ENCODE measurements at places on chromosomes 6 and 20.
A peak's percentile ranks its signal among the peaks of the same experiment; 100 is the strongest.

DNA sequence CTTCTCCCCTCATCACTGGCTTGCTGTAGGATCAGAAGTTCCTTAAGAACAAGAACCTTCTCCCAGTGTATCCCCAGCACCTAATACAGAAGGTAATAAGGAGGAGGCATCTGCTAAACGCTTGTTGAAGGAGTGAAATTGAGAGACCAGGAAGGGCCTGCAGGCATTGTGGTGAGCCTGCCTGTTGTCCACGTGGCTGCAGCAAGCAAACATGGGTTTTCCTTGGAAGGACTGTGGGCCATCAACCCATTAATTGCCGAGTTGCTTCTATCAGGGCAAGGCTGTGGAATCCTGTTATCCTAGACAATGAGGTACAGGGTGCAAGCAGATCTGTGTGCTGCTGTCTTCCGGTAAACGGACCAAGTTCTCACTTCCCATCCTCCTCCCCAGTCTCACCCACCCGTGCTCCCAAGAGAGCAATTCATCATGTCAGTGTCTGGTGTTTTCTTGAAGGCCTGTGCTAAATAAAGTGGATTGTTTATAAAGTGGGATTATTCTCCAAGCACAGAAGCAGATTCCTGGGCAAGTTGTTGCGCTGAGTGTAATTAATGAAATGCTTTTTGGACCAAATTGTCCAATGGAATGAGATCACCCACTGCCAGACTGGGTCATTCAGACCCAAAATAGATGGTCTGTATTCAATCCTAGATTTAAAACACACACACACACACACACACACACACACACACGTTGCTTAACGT lies 164.6 kb upstream of the CDYL start:
- no peak for DNase-seq

- DNase-seq: no peak
Measured at GRCh38 chr6:13294499-13295069, 33.8 kb downstream of the TBC1D7 start.

DNA sequence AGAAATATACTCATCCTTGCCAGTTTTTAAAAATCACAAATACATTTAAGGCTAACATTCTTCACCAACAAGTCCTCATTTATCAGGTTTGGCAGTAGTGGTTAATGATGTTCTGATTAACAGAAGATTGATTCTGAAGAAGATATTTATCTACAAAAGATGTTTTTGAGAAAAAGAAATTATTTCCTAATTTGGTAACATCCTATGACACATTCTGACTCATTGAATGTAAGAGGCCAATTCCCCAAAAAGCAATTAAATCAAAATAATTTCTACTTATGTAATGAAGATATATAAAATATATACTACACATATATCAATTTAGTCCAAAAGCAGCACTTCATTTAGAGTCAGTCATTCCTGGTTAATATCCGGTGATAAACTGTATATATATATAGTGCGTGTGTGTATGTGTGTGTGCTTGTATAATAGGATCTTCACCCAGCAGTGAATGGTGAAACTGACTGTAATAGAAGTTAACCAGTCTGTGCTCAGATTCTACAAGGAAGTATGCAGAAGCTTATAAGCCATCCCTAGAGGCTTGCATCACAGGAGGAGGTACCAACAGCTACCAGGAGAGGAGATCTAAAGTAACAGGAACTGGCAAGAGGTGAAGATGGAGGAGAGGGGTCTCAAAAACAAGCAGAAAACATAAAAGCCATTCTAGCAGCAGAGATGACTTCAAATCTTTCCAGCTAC lies 82.9 kb upstream of the MARCKS start:
- no peak for DNase-seq

GRCh38 chr6:161435748-161436070 lies 161.8 kb upstream of the AGPAT4 start:
- DNase-seq: no peak

DNA sequence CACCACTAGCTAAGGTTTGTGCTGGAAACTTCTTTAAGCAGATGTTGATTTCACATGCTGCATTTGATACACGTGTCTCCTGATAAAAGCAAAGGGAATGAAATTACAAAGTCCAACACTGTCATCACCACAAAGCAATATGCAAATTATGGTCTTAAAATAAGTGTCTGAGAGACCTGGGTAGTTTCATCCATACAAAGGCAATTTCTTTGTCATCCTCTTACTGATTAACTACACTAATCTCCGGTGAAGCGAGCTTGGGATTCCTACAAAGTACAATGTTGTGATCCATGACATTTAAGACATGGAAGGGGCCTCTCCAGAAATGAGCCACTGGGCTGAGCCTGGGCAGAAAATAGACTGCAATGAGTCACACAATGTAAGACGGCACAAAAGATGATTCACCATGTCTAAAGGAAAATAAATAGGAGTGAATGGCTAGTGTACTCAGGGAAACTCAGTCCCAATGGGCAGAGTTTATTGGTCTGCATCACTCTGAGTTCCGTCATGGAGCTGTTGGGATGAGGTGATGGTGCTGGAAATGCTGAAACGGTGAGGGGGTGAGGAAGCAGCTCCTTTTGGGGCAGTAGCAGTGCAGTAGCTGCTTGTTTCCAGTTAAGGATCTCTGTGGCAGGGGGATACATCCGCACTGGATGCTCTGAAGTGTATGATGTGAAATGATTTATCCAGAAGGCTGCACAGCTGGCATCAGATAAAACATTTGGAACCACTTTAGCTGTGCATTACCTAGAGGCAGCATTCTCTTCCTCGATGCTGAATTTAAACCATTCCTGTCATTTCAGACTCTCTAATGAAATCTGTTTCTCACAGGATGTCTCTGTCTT lies 103.3 kb downstream of the IBTK start:
- DNase-seq: no peak

DNA sequence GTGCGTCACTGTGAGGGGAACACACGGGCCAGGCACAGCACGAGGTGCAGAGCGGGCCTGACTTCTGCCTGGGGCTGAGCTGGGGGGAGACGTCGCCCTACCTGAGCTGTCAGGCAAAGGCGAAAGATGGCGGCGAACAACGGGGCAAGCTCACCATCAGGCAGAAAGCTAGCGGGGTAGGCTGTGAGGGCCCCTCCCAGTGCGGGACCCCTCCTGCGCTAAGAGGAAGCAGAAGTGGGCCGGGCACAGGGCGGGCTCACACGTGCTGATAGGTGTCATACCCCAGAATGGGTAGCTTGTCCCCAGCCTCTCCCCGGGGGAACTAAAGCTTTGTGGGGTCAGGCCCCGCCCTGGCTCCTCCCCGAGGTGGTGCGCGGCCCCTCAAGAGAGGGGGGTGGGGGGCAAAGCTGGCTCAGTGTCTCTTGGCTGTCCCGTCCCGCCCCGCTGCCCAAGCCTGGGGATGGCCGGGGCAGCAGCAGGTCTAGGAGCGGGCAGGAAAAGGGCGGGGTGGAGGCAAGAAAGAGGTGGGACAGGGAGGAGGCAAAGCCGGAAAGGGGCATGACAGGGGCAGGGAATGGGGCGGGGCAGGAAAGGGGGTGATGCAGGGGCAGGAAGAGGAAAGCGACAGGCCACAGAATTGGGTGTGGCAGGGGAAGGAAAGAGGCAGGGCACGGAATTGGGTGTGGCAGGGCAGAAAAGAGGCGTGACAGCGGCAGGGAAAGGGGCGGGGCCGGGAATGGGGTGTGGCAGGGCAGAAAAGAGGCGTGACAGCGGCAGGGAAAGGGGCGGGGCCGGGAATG lies 14.7 kb downstream of the UCKL1 start:
- DNase-seq: peak; percentile 97

GRCh38 chr6:155129744-155130143 lies 134.1 kb upstream of the CLDN20 start:
- DNase-seq: no peak

- DNase-seq: no peak
Measured at GRCh38 chr6:14510038-14510437, 392.5 kb downstream of the CD83 start.

GRCh38 chr6:142387997-142388815 lies 86.4 kb downstream of the ADGRG6 start:
- DNase-seq: peak; percentile 13

- DNase-seq: no peak
Measured at GRCh38 chr6:21886542-21887151, 293.1 kb downstream of the SOX4 start.

DNA sequence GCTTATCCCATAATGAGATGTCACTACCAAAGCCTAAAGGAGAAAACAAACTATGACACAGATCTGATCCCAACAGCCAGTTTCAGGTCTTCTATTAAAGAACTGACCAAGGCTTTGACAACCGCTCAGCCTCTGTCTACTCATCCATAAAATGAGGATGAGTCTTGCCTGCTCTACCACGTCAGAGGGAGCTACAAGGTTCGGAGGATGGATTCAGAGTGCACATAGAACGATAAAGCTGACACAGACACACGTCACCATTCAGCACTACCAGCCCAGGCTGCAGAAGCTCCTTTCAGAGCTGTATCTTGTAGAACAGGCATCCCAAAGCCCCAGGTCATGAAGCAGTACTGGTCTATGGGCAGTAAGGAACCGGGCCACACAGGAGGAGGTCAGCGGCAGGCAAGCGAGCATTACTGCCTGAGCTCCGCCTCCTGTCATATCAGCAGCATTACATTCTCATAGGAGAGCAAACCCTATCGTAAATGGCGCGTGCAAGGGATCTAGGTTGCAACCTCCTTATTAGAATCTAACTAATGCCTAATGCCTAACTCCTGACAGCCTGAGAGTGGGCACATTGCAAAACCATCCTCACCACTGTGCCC lies 25.1 kb downstream of the KIF16B start:
- no peak for DNase-seq

DNA sequence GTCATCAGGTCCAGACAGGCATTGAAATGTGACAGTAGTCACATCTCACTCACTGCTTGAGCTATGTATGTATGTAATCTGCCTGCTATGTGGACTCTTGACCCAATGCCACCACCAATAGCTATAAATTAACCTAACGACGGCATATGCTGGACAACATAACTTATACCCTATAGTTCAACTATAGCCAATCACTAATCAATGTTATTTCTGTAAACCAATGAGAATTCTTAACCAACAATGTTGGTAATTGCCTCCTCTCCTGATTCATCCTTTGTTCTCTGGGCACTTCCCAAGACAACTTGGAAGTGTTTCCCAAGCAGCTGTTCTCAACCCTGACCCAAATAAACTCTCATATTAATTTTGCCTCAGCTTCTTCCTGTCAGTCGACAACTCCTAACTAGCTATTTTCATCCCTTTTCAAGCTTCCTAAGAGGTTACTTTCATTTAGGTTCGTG lies 24.1 kb upstream of the SERPINB1 start:
- DNase-seq: no peak

DNA sequence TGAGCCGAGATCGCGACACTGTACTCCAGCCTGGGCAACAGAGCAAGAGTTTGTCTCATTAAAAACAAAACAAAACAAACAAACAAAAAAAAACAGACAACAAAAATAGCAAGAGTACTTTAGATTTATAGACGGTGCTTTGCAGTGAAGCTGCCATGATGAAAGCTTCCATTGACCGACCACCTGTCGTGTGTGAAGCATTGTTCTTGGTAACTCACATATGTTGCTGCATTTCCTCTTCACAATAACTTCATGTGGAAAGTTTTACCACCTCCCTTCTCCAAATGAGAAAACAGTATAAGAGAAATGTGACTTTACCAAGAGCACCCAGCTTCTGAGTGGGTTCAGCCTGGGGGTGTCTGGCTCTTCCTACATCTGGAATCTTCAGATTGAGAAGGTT lies 56.4 kb upstream of the PTGIS start:
- no peak for DNase-seq

GRCh38 chr6:29975561-29975907 lies 33.2 kb downstream of the HLA-A start:
- DNase-seq: no peak

- no peak for DNase-seq
Measured at GRCh38 chr6:140077827-140078560, 703.5 kb upstream of the CITED2 start.

GRCh38 chr6:164068527-164068926 lies 654.0 kb downstream of the QKI start:
- no peak for DNase-seq

- no peak for DNase-seq
Measured at GRCh38 chr6:39835821-39836295, 43.7 kb downstream of the DAAM2 start.

- no peak for DNase-seq
Measured at GRCh38 chr6:334536-335510, 42.5 kb downstream of the DUSP22 start.

DNA sequence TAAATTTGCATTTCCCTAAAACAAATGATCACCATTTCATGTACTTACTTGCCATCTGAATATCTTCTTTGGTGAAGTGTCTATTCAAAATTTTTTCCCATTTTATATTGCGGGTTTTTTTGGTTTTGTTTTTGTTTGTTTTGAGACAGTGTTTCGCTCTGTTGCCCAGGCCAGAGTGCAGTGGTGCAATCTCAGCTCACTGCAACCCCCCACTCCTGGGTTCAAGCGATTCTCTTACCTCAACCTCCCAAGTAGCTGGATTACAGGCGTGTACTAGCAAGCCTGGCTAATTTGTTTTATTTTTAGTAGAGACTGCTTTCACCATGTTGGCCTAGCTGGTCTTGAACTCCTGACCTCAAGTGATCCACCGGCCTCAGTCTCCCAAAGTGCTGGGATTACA lies 9.1 kb upstream of the REPS1 start:
- DNase-seq: no peak

GRCh38 chr6:121480099-121480713 lies 44.8 kb downstream of the GJA1 start:
- no peak for DNase-seq

GRCh38 chr6:998551-998950 lies 305.6 kb upstream of the EXOC2 start:
- DNase-seq: no peak

- peak; percentile 54 for DNase-seq
Measured at GRCh38 chr6:156691018-156691417, 86.2 kb upstream of the ARID1B start.

DNA sequence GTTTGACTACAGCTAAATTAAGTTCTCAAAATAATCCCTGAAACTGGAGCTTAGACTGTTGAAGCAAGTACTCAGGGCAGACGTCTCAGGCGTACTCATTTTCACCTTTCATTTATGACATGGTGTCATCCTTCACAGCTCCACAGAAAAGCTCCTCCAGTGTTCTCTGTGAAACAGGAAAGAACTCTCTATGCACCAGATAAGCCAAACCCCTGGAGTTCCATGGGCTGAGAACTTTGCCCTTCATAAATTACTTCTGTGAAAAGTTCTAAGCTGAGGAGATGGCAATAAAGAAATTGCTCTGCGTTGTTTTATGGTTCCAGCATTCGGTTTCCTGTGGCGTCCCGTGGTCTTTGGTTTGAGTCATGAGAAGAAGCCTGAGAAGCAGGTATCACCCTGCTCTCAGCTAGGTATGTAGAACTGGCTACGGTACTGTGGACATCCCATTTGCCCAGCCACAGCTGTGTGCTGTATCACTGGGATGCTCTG lies 20.2 kb upstream of the RREB1 start:
- DNase-seq: peak; percentile 53

GRCh38 chr20:62401331-62401779 lies 5.7 kb downstream of the CABLES2 start:
- DNase-seq: no peak

DNA sequence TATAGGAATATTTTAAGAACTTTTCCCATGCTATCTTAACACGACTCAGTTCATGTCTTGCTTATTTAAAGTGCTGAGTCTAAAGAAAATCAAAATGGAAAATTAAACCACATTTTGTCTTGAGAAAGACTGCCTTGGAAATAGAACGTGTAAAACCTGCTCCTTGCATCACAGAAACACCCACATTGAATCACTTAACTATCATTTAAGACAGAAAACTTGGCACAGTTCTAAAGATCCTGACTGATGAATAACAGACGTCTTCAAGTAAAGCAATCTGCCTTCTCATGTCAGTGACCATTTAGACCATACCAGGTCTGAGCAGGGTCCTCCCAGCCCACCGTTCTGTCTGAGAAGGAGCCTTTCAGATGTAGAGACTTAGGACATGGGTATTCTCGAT lies 7.4 kb downstream of the PERP start:
- no peak for DNase-seq

- DNase-seq: no peak
Measured at GRCh38 chr6:39812853-39813533, 20.8 kb downstream of the DAAM2 start.
